Epithelial cell of proximal tubule (primary cell): ENCODE measurements at places on chromosomes 6 and 20. TPM values are rescaled to one million over a fixed set of nuclear protein-coding genes. Genes with fewer than 3 reads are reported as not detected.

DNA sequence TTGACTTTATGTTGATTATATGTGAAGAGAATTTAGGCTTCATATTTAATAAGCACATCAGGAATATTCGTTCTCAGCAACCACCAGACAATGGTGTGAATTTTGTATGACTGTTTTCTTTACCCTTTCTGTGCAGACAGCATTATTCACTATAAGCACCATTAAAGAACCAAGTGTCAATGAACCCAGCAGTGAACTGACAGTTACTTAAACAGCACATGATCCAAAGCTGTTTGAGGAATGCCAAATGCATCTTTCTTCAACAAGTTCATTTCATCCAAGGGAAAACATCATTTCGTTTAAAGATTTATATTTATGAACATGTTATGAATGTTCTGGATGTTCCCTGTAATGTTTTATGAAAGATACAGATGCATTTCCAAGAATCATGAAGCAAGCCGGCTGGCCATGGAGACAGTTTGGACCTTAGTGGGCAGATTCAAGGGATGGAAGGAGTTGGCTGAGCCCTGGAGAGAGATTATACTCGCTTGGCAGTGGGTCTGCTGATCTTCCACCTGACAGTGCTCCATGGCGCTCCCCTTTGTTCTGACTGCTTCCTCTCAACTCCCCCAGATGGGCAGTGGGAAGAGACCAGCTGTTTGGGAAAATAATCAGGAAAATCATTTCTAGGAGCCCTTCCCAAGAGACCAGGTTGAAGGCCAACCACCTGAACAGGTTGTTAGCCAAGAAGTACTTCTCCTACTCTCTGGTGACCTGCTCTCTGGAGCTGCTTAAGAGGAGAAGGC is 326.0 kb upstream of the RSPO3 start:
- DNase-seq, result no peak

C20orf204 gene
- under 0.01 TPM in 1 of 2 replicates, not detected in the other for total RNA-seq

- DNase-seq, result no peak
Measured at GRCh38 chr6:142985281-142985680, 40.3 kb upstream of the HIVEP2 start.

- DNase-seq, result no peak
Measured at GRCh38 chr6:166266336-166266735, 41.9 kb downstream of the PRR18 start.

DNA sequence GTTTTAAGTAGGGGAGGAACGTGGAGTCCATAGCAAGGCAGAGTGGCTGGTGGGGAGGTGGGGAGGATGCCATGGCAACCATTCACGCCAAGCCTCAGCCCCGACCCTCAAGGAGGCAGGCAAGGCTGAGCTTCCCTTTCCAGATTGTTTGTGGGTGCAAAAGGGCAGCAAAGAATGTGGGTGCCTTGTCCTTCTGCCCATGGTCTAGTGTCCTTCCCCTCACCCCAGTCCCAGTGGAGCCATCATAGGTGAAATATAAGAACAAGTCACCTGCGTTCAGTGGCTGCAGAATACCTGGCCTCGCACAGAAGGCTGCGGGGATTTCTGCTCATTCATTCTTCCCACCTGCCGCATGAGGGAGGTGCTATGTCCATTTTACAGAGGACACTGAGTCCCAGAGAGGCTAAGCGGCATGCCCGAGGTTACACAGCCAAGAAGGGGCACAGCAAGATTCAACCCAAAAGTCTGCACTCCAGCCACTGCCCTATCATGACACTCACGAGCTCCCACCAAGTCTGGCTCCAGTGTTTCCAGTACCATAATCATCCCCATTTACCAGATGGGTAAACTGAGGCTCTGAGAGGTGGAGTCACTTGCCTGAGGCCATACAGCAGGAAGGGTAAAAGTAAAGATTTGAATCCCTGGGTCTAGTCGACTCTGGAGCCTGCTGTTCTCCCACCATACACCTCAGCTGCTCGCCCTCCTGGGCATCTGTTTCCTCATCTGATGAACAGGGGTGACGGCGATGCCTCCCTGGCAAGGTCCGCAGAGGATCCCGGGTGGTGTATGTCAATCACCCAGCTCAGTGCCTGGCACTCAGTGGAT is 100.8 kb downstream of the CEBPB start:
- DNase-seq, result no peak

ZC2HC1B gene
- not detected in 2 replicates for total RNA-seq
